ENCODE measurements at places on chromosomes 4 and X.

DNA sequence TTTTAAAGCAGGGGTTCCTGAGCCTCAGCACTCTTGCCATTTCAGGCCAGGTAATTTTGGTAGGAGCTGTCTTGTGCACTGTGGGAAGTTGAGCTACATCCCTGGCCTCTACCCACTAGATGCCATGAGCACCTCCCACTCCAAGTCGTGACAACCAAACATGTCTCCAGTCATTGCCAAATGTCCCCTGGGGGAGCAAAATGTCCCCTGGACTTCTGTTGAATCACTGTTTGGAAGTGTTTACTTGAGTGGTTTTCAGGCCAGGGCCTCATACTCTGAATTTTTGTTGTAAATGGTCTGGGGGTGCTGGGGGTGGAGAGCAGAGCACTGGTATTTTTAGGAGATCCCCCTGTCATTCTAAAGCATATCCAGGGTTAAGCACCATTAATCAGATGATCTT lies 3.2 kb downstream of the PDK3 start:
- DNase-seq = no peak

GRCh38 chr4:92305148-92305877 lies 1.5 kb downstream of the GRID2 start:
- DNase-seq = no peak

- DNase-seq = no peak
Measured at GRCh38 chrX:125003746-125004446, 315.8 kb upstream of the TEX13C start.

GRCh38 chrX:45347877-45348276 lies 147.2 kb upstream of the DIPK2B start:
- no peak for DNase-seq

GRCh38 chr4:152540293-152540674 lies 4.4 kb upstream of the FBXW7 start:
- DNase-seq = no peak

GRCh38 chr4:19239565-19239964 lies 1012.1 kb upstream of the SLIT2 start:
- DNase-seq = no peak

- no peak for DNase-seq
Measured at GRCh38 chr4:113674251-113674650, 87.3 kb downstream of the CAMK2D start.

GRCh38 chrX:131975851-131976250 lies 47.3 kb upstream of the STK26 start:
- DNase-seq = no peak

DNA sequence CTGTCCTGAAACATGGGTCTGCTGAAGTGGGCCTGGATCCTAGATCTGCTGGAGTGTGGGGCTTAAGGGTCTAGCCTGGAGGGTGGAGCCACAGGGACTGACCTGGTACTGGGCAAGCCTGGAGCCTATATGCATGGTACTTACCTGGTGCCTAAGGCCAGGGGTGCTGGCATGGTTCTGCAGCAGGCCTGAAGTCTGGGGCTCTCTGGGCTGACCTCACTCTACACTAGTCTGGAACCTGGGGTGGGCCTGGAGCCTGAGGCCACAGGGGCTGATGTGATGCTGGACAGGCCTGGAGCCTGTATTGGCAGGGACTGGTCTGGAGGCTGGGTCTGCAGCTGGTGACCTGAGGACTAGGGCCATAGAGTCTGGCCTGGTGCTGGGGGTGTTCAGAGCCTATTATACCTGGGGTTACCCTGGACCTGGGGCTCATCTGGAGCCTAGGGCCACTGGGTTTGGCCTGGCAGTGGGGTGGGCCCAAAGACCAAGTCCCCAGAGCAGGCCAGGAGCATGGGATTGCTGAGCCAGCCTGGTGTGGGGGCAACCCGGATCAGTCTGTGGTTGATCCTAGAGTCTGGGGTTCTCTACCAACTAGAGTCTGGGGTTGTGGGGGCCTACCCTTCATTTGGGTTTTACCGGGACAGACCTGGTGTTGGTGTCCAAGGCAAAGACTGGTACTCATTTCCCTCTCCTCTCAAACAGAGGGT lies 179.6 kb downstream of the SLC4A4 start:
- no peak for DNase-seq

- DNase-seq = no peak
Measured at GRCh38 chr4:28621591-28621990, 1761.0 kb downstream of the STIM2 start.

DNA sequence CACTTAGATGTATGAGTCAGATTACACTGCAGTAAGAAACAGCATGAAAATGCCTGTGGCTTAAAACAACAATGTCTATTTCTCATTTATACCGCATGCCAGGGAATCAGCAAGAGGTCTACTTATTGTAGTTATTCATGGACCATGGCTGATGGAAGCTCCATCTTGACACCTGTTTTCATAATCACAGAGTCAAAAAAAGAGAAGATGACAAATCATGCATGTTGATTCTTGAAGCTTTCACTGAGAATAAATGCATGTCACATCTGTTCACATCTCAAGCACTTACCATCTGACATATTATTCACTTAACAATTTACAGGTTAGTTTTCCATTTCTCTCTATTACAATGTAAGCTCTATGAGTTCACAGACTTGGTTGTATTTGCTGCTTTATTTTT lies 194.2 kb upstream of the SLITRK2 start:
- DNase-seq = no peak

GRCh38 chr4:38223782-38224236 lies 263.6 kb downstream of the PTTG2 start:
- no peak for DNase-seq

DNA sequence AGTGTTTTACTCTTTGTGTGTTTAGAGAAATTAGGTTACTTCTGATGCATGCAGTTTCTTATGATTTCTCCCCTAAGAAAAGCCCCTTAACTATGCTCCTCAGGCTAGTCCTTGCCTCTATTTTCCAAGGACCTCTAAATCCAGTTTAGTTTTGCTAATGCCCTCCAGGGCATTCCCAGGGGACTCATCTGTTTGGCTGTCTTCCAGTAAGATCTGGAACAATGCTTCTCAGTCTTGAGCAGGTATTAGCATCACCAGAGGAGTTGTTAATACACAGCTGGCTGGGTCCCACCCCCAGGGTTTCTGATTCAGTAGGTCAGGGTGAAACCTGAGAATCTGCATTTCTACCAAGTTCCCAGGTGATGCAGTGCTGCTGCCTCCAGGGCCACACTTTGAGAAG lies 56.9 kb downstream of the OTC start:
- no peak for DNase-seq

- no peak for DNase-seq
Measured at GRCh38 chrX:19931146-19931545, 43.7 kb upstream of the SH3KBP1 start.

GRCh38 chr4:90444904-90445303 lies 317.7 kb downstream of the CCSER1 start:
- DNase-seq = no peak

DNA sequence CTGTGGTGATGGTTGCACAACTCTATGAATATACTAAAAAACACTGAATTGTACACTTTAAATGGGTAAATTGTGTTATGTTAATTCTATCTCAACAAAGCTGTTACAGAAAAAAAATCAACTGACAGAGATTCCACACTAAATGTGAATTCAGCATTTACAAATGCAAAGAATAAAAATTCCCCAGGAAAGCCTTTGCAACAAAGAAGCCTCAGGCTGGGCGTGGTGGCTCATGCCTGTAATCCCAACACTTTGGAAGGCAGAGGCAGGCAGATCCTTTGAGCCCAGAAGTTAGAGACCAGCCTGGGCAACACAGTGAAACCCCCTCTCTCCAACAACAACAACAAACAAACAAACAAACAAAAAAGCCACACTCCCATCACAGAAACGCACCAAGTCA lies 8.9 kb downstream of the BCLAF3 start:
- DNase-seq = no peak

DNA sequence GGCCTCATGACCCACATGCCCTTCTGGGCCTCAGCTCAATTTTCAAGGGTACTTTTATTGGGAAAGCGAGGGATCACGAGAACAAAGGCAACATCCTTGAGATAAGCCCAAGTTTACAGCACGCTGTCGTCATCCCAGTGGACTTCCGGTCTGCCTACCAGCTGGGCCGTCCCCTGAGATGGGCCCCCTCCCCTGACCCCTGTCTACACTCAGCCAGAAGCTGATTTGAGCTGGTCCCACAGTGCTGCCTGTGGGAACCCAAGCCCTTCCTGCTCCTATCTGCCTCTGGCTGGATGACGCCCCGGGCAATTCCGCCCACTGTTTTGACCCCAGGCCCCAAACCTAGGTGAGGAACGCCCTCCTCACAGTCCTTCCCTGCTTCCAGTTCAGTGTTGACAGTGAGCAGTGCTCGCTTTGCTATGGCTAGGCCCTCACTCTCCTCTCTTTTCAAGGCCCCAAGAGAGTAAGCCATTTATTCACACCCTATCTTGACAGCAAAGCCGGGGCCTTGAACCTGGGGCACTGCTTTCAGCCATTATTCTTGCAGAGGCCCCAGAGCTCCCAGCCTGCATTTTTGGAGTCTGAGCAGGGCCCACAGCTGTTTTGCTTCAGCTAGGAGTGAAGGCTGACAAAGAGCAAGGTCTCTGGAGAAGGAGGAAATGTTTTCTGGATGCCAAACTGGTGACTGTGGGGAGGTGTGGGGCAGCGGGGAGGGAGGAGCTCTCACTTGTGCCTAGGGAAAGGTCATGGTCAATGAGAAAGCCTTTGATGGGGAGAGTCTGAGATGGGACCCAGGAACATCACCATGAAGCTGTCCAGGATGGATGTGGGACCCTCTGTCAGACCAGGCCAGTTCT lies 164.6 kb upstream of the BCOR start:
- no peak for DNase-seq

DNA sequence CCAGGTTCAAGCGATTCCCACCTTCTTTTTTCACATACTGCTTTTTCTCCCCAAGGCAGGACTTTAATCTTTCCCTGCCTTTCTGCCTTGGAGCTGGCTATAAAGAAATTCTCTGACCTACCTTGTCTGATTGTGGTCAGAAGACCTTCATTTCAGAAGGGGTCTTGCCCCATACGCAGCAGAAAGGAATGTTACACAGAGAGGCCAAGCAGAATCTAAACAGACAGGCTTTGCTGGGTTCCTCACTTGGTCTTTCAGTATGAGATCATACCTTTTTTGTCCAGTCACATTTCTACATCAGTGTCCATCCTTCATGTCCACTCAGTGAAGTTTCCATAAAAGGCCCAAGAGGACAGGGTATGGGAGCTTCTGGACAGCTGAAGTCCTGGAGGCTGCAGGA lies 108.3 kb upstream of the RBPJ start:
- DNase-seq = no peak

GRCh38 chrX:130176354-130176776 lies 4.6 kb downstream of the RAB33A start:
- DNase-seq = no peak

GRCh38 chr4:156672492-156673305 lies 298.9 kb downstream of the PDGFC start:
- no peak for DNase-seq

- no peak for DNase-seq
Measured at GRCh38 chr4:126939401-126939800, 693.4 kb upstream of the INTU start.

- DNase-seq = peak; percentile 10
Measured at GRCh38 chrX:24395775-24396174, 35.3 kb downstream of the SUPT20HL1 start.

- DNase-seq = no peak
Measured at GRCh38 chr4:131644619-131645018, 1504.5 kb upstream of the PCDH10 start.

- DNase-seq = no peak
Measured at GRCh38 chr4:67877086-67877485, 6.7 kb downstream of the TMPRSS11D start.

DNA sequence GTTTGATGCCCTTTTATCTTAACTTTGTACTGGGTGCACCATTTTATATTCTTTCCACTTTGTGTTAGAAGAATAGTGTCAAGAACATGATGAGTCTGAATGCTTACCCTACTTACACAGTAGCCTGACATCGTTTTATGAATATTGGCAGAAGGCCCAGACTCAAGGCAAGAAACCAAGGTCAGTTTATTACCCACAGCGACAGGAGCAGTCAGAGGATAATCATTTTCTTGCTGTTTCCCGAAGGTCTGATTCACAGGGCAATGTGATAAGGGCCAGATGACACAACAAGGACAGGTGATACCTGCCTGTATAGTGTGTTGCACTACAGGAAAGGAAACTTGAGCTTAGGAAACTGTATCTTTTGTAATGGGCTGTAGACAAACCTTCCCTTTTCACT lies 417.4 kb downstream of the SPOCK3 start:
- no peak for DNase-seq

- no peak for DNase-seq
Measured at GRCh38 chr4:173038192-173038896, 130.3 kb upstream of the GALNT7 start.

DNA sequence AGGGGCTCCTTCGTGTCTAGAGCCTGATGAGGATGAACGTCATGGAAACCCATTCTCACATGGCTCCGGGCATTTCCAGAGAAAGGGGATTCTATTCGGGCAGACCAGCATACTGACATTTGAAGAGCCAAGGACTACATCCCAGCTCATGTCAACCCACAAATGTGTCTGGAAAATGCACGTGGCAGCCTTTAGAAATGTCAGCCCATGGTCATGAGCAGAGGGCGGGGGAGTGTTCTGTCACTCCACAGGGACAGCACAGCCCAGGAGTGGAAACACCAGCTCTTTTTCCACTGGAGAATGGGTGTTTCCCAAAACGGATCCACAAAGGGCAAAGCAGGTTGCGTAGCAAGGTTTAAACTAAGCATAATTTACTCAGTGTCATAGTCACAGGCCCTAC lies 207.0 kb downstream of the BCOR start:
- no peak for DNase-seq

DNA sequence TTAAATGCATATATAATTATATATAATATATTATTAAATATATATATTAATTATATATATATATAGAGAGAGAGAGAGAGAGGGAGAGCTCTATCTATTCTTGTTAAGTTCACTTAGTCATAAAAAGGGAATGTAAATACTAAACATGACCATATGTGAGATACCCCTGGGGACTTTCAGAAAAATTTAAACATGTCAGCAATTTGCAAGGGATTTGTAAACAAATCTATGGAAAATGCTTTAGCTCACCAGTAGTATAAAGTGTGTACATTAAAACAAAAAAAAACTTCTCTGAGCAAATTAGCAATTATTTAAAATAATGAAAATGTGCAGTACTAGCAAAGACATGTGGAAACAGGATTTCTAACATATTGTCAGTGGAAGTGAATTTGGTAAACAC lies 1755.5 kb downstream of the PCDH19 start:
- DNase-seq = no peak

DNA sequence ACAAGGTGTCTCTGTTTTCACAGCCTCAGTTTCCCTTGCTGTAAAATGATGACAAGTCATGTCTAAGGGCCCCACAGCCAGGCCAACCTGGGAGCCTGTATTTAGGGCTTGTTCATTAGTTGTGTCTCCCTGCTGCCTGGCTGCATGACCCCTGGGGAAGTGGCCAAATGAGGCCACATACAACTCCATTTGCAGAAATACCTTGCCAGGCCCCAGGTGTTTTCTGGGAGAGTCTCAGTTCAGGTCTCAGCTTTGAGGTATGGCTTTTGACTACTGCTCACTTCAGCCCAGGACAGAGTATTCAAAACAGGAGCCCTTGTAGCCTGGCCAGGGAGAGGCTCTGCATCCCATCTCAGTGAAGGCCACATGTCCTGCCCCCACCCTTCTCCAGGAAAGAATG lies 202.5 kb upstream of the MAMLD1 start:
- DNase-seq = no peak
